Fibroblast of gingiva (primary cell): ENCODE measurements at places on chromosomes 6 and 20.
A peak's percentile ranks its signal among the peaks of the same experiment; 100 is the strongest.

DNA sequence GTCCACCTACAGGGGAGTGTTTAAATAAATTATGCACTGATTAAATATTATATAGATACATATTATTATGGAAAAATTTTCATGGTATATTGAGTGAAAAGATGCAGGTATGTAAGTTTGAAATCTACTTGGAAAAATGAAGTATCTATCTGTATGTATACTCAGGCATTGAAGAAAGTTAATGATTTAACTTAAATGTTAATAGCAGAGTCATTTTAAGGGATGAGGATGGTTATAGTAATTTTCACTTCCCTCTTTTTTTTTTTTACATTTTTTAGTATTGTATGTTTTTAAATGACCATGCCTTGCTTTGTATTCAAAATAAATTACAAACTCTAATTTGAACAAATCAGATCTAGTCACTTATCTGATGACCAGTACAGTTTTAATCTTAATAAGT is 43.2 kb upstream of the NOTCH4 start:
- no peak for DNase-seq

GRCh38 chr6:133704371-133704770 is 184.5 kb upstream of the TCF21 start:
- DNase-seq = peak; percentile 26

- no peak for DNase-seq
Measured at GRCh38 chr20:38012332-38012731, 20.9 kb downstream of the TTI1 start.

GRCh38 chr6:137490006-137490905 is 3.9 kb downstream of the OLIG3 start:
- no peak for DNase-seq

- DNase-seq = no peak
Measured at GRCh38 chr6:102313699-102314098, 920.2 kb downstream of the GRIK2 start.

DNA sequence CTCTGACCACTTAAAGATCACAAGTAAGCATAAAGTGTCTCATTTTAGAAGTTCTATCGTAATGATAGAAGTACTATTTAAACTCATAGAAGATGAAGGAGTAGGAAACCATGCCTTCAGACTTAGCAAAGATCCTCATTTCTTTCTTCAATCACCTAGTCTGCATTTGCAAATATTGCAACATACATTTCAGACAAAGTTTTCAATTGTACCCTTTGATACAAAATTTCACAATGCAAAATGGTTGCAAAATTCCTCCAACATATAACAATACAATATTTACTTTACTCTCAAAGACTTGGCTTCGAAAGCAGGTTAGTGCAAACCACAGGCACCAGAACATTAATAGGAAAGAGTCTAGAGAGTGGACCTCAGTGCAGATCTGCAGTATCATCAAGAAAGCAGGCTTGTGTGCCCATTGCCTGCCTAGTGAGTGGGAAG is 16.1 kb upstream of the ROS1 start:
- DNase-seq = peak; percentile 82

GRCh38 chr6:79466207-79466834 is 70.9 kb downstream of the LCA5 start:
- DNase-seq = peak; percentile 45

- no peak for DNase-seq
Measured at GRCh38 chr6:91438570-91438969, 851.7 kb upstream of the MAP3K7 start.

DNA sequence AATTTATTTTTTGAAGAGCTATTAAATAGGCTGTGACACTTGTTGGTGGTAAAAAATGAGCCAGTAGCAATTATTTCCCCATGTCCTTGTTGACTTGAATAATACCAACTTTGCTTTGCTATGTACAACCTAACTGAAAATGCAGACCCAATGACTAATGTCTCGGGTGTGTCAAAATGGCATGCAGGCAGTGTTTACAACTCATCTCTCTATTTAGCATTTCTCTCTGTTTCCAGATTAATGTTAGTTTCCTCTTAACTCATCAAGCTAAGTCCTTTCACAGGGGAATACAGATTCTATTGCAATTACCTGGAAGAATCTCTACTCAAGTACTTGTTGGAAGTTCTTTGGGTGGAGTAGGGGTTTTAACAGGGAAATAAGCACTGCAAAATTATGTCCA is 504.4 kb downstream of the BCKDHB start:
- DNase-seq = peak; percentile 62
